ENCODE measurements at places on chromosomes 1 and 21. TPM values are rescaled to one million over a fixed set of nuclear protein-coding genes. Genes with fewer than 3 reads are reported as not detected.

Gene FCGR2B
- total RNA-seq: not detected

Gene RNF187
- total RNA-seq: 61.4 TPM

Gene RNU1-3
- 3,030 TPM for total RNA-seq

Gene ELAVL4
- under 0.01 TPM for total RNA-seq

Gene TRPM2
- total RNA-seq: under 0.01 TPM

Gene DNAH14
- total RNA-seq: 8.9 TPM

Gene ELK4
- total RNA-seq: 6.5 TPM

Gene CTH
- 7.1 TPM for total RNA-seq

Gene VWA5B1
- not detected for total RNA-seq

Gene ERRFI1
- 26.8 TPM for total RNA-seq

Gene DENND2C
- 1.4 TPM for total RNA-seq

Gene MX1
- 14.6 TPM for total RNA-seq

Gene TIE1
- total RNA-seq: 0.14 TPM

Gene CFHR5
- not detected for total RNA-seq

Gene UFC1
- total RNA-seq: 117 TPM

Gene SAMD11
- total RNA-seq: 36.6 TPM

Gene KCNA3
- total RNA-seq: 0.18 TPM

Gene USP24
- 32.4 TPM for total RNA-seq

Gene RNPEP
- 57.5 TPM for total RNA-seq

Gene TRIM67
- not detected for total RNA-seq

Gene AIM2
- not detected for total RNA-seq

Gene CA6
- not detected for total RNA-seq

Gene OR2L5
- total RNA-seq: not detected
